ENCODE measurements at places on chromosomes 4 and X.

- DNase-seq: no peak
Measured at GRCh38 chr4:24743927-24744326, 51.4 kb upstream of the SOD3 start.

- DNase-seq: no peak
Measured at GRCh38 chrX:23884427-23885024, 23.2 kb downstream of the APOO start.

- no peak for DNase-seq
Measured at GRCh38 chr4:14650127-14650526, 352.2 kb upstream of the CPEB2 start.

DNA sequence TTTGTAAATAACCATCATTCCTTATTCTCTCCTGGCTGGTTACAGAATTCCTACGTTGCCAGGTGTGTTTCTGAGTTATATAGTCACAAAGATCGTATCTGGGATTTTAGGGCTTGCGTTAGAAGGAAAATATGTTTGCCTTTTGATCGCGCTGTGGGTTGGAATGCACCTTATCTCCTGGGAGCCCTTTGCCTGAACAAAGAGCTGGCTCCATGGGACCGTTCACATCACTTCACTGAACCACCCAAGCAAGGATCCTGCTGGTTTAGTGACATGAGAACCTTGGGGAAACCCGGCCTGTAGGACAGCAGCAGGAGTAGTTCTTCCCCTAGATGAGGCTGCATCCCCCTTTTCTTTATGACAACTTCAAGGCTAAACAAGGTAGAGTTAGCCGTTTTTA, 51.6 kb downstream of the RS1 start:
- DNase-seq: no peak

- no peak for DNase-seq
Measured at GRCh38 chrX:38798956-38799355, 2.3 kb upstream of the MID1IP1 start.

GRCh38 chrX:47683829-47684205, 24.8 kb upstream of the UXT start:
- no peak for DNase-seq

DNA sequence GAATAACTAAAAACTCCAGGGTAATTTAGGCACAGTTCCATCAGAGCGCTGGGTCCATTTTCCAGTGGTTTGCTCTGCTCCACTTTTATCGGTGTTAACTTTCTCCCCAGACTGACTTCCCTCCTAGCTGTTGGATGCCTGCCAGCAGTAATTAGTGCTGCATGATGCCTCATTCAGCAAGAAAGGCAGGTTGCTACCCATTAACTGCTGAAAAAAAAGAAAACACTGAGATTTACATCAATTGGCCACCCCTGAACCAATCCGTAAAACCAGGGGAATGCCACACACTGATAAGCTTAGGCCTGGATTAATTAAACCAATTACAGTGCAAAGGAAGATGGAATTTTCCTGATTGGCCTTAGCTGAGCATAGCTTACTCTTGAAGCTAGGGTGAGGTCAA, 182.4 kb upstream of the CXXC4 start:
- no peak for DNase-seq

GRCh38 chrX:9525511-9526248, 60.8 kb downstream of the TBL1X start:
- no peak for DNase-seq

DNA sequence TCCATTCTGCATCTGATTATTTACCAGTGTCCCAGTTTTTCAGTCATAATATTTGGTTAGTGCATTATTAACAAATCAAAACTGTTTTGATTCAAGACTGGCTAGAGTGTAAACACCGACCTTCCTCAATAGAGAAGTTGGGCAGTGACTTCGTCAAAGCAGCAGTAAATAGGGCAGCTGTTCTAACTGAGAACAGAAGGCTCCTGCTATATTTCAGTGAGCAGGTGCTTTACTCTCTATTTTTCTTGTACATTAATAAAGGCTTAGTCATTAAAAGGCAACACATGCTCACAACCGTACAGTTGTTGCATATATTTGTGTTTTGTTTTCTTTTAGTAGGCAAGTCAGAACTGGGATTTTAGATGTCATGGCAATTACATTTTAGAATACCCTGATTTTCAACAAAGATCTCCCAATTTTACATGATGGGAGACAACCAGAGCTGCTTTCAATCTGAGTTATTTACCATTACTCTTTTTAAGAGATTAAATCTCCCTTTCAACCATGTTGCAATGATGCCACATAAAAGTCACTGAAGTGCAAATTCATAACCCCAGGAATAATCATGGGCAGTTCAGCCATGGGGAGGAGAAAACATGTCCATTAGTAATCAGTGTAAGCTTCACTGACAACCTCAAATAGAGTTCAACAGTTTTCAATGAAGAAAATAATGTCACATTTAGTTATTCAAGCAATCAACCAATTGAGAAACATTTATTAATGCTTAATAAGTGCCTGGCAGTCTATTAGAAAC, 233.3 kb downstream of the NDST4 start:
- no peak for DNase-seq

DNA sequence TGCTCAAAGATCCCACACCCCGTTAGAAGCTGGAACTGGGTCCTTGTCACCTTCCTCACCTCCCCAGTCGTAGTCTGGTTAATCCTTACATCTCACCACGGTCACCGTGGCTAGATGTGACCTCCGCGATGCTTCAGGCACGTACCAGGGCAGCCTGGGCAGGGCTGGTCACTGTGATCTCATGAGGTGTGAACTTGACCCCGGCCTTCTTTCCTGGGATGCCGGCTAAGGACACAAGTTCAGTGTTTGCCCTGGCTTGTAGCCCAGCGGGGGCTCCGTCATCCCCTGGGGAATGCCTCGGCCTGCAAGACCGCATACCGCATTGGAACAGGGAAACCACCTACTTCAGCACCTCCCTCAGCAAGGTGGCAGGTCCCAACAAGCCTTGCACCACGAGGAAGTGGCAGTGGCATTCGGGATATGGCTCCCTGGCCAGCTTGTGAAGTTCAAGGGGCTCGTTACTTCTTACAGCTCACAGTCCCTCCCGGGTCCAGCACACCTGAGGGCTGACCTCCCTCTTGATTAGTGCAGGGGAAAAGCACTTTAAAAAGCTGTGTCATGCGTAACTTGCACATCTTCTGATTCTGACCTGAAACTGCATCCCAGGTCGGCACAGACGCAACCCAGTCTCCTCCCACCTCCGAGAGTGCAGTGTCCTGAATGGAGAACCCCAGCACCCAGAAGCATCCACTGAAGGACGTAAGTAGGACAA, 25.9 kb downstream of the NOP14 start:
- peak; percentile 39 for DNase-seq

DNA sequence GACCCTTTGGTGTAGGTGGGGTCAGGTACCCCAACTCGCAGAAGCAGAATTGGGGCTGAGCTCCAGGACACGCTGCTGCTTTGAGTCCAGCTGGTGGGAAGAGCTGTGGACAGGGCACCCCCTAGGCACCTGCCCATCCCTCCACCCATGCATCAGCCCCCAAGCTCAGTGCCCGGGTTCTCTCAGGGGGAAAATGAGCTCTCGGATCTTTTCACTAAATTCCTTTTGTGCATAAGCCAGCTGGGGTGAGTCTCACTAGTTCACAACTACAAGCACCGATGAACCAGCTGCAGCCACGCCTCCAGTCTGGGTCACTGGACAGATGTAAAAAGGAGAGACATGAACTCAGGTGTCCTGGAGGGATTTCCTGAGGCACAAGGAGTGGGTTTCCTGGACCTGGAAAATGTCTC, 286.8 kb downstream of the CRLF2 start:
- no peak for DNase-seq

- no peak for DNase-seq
Measured at GRCh38 chr4:148067301-148067916, 335.5 kb downstream of the ARHGAP10 start.

GRCh38 chr4:113955411-113955810, 24.0 kb downstream of the ARSJ start:
- no peak for DNase-seq

GRCh38 chr4:24794480-24794879, 893 bp upstream of the SOD3 start:
- DNase-seq: no peak

- DNase-seq: no peak
Measured at GRCh38 chr4:77147079-77147782, 9.8 kb upstream of the CCNG2 start.

DNA sequence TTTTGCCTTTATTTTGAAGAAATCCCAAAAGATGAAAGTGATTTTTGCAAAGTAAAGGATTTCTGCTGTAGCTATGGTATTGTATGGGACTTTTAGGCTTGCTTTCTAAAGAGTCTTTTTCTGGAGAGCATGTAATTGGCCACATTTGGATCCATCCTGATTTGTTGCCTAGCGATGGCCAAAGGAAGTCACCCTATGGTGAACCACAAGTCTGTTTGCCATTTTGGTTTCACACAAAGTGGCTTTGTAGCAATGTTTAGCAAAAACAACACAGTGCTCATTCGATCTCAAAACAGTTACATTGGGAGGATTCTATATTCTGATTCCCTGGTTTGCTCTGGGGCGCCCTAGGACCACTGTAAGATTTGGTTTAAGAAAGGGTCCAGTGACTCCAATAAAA, 44.1 kb upstream of the INTS6L start:
- DNase-seq: no peak

- no peak for DNase-seq
Measured at GRCh38 chr4:84631573-84631972, 48.6 kb downstream of the CDS1 start.

- no peak for DNase-seq
Measured at GRCh38 chr4:99436976-99437722, 2.0 kb upstream of the ADH7 start.

DNA sequence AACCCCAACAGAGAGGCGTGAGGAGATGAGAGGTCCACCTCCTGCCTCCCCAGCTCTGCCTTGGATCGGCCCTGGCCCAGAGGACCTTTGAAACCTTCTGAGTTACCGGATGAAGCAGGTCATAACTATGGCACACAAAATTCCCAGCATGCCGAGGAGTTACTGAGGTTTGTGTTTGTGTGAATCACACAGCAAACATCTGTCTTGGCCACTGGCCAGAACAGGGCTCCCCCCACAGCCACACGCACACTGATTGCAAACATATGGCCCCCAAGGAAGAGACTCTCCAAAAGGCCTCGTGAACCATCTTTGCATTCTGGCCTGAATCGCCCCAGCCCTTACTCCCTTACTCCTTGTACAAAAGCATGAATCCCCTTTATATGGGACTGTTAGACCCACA, 18.9 kb downstream of the RPS4X start:
- no peak for DNase-seq

- DNase-seq: peak; percentile 73
Measured at GRCh38 chrX:154051201-154051810, 31.6 kb upstream of the IRAK1 start.

DNA sequence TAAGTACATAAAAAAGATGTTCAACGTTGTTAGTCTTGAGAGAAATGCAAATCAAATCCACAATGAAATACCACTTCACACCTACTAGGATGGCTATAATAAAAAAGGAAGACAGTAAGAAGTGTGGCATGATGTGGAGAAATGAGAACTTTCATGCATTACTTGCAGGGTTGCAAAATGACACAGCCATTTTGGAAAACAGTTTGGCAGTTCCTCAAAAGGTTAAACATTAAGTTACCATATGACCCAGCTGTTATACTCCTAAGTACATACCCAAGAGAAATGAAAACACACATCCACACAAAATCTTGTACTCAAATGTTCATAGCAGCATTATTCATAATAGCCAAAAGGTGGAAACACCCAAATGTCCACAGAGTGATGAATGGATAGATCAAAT, 25.8 kb upstream of the LIMCH1 start:
- no peak for DNase-seq

GRCh38 chr4:147370473-147370872, 110.4 kb upstream of the EDNRA start:
- DNase-seq: no peak

DNA sequence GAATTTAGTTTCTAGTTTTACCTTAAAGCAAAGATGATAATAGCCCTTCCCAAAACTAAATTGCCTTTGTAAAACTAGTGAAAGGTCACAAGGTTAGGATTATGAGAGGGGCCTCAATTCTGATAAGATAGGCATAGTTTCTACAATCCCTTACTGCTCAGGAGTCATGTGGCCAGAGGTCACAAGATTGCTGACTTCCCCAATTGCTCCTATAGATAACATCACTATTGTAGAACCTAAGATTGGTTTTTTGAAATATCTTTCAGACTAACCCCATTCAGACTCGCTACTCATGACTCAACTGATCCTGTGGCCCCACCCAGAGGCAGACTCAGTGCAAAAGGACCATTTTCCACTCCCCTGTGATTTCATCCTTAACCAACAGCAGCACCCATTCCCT, 70.3 kb downstream of the SCD5 start:
- DNase-seq: no peak

- DNase-seq: no peak
Measured at GRCh38 chr4:100907465-100908454, 389.9 kb upstream of the EMCN start.

- no peak for DNase-seq
Measured at GRCh38 chr4:8538076-8538702, 42.0 kb upstream of the GPR78 start.

Measured in CD4-positive, alpha-beta T cell treated with Interleukin-17A for 1 hour (primary cell).